Endothelial cell (in vitro differentiated cells): ENCODE measurements at places on chromosomes 5 and 9. TPM values are rescaled to one million over a fixed set of nuclear protein-coding genes. Genes with fewer than 3 reads are reported as not detected.

- DNase-seq = no peak
Observed at GRCh38 chr9:98375138-98375726, 119.8 kb upstream of the TBC1D2 start.

DNA sequence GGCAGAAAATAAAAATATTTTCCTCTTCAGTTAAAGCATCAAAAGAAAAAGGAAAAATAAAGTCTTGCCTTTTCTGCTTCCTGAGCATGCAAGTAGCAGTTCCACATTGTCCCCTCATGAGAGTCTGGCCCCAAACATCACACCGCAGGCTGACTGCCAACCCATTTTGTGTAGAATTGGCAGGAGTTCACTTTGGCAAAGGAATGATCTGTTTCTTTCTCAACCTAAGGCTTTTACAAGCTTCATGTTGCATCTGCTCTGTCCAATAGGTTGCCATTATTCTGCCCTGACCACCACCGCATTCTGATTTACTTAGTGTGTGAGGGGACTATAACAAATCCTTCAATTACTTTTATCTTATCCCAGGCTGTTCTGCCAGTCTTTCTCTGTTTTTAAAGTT is 249.5 kb downstream of the ISL1 start:
- DNase-seq = no peak

LCN10 gene
- total RNA-seq = not detected

GRCh38 chr9:613771-614347 is 227.6 kb upstream of the DMRT1 start:
- peak; percentile 55 for DNase-seq

WWC1 gene
- total RNA-seq = 1.1 TPM

DNA sequence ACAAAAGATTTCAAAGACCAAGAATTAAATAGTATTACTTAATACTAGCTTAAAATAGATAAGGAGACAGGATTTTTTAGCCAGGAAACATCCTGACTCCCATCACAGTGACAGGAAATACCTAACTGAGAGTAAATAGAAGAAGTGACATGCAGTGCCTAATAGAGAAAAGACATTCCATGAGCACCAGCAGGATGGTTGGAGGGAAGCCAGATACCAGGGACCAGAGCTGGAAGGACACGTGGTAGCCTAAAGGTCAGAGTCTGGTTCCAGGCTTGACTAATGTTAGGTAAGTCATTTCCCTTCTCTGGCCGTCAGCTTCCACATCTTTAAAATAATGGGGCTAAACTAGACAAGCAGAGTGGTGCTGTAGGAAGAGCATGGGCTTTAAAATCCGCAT is 41.6 kb downstream of the CDK5RAP2 start:
- DNase-seq = no peak

CDH9 gene
- not detected for total RNA-seq

LECT2 gene
- total RNA-seq = not detected

DNA sequence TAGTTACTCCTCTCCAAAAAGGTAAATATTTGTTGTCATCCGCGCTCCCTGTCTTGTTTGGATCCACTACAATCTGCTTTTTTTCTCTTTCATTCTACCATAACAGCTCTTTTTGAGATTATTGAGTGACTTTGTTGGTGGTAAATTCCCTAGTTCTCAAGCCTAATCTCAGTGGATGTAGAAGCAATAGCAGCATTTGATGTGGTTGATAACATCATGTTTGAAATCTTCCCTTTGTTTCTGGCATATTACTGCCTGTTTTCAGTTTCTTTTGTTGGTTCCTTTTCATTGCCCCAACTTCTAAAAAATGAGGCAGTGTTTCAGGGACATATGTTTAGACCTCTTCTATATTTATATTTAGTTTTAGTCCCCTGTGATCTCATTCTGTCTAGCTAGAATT is 8.9 kb downstream of the CDC42SE2 start:
- no peak for DNase-seq

PCDHB12 gene
- 8.4 TPM for total RNA-seq

DNA sequence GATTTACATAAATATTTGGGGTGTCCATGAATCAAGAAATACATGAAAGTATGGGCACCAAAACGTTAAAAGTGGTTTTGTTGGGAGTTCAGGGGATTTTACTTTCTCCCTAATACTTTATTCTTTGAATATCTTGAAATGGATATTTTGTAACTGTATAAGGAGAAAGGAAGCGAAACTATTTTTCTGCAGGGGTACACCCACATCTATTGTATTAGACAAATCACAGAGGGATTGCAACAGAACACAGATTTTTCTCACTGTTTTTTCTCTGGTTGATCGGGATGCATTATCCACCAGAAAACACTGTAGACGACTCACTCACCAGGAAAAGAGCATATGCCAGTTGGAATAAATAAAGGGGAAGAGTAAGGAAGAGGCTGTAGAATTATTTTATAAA is 1.2 kb upstream of the RABGAP1 start:
- no peak for DNase-seq

- DNase-seq = no peak
Observed at GRCh38 chr5:67989456-67989855, 226.1 kb upstream of the PIK3R1 start.

IL33 gene
- 0.31 TPM for total RNA-seq

- no peak for DNase-seq
Observed at GRCh38 chr9:88826771-88827181, 164.5 kb upstream of the S1PR3 start.

- no peak for DNase-seq
Observed at GRCh38 chr5:4246447-4246846, 650.8 kb downstream of the IRX1 start.

- DNase-seq = no peak
Observed at GRCh38 chr5:171906703-171907590, 99.5 kb downstream of the FBXW11 start.

CDX1 gene
- 0.59 TPM for total RNA-seq

ABLIM3 gene
- 3.6 TPM for total RNA-seq

- DNase-seq = no peak
Observed at GRCh38 chr5:157150995-157151394, 8.3 kb upstream of the MED7 start.

MAP1B gene
- 251 TPM for total RNA-seq

- peak; percentile 60 for DNase-seq
Observed at GRCh38 chr9:113274474-113275156, 757 bp downstream of the CDC26 start.

RARS1 gene
- total RNA-seq = 88.5 TPM

GRCh38 chr5:55578771-55579170 is 44.0 kb upstream of the PLPP1 start:
- DNase-seq = no peak

GRCh38 chr9:89442501-89442978 is 55.4 kb downstream of the SEMA4D start:
- DNase-seq = no peak

- no peak for DNase-seq
Observed at GRCh38 chr9:124182741-124183140, 75.0 kb upstream of the NEK6 start.

GRCh38 chr5:55895346-55895745 is 44.2 kb downstream of the IL31RA start:
- no peak for DNase-seq

DNA sequence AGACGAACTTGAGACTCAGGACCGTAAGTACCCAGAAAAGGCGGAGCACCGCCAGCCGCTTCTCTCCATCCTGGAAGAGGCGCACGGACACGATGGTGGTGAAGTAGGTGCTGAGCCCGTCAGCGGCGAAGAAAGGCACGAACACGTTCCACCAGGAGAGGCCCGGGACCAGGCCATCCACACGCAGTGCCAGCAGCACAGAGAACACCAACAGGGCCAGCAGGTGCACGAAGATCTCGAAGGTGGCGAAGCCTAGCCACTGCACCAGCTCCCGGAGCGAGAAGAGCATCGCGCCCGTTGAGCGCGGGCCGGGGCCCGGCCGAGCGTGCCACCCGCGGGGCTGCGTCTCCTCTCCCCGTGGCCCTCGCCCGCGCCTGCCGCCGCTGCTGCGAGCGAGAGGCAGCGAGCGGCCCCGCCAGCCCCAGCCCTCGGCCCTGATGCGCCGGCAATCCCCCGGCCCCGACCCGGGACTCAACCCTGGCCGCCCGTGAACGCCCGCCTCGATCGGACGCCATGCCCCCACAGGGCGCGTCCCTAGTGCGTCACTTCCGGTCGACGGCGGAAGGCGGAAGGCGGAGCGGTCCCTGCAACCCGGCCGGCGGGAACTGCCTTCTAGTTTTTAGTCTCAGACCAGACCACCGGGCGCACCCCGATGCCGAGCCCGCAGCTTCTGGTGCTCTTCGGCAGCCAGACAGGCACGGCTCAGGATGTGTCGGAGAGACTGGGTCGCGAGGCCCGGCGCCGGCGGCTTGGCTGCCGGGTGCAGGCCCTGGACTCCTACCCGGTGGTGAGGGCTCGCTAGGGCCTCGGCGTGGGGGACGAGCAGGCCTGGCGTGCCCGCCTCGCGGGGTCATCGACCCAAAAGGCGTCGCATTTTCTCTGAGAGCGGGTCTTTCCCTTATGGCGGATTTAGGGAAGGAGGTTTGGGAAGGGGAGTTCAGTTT is at the start of the genes NDOR1 and TMEM203:
Gene NDOR1 (plus strand): TSS at position 575 of the 944 bp plus-strand sequence. CDS start 78 bp downstream, at position 653.
Gene TMEM203 (minus strand): TSS at position 523 of the 944 bp plus-strand sequence. CDS start 234 bp downstream, at position 289.
- peak; percentile 90 for DNase-seq

BRD3 gene
- 56.2 TPM for total RNA-seq

ACOT12 gene
- total RNA-seq = not detected

C8G gene
- 1.1 TPM for total RNA-seq

FREM1 gene
- total RNA-seq = 2.9 TPM

CNTNAP3 gene
- 1.5 TPM for total RNA-seq

- DNase-seq = no peak
Observed at GRCh38 chr9:81620002-81620390, 69.4 kb downstream of the TLE1 start.

DNA sequence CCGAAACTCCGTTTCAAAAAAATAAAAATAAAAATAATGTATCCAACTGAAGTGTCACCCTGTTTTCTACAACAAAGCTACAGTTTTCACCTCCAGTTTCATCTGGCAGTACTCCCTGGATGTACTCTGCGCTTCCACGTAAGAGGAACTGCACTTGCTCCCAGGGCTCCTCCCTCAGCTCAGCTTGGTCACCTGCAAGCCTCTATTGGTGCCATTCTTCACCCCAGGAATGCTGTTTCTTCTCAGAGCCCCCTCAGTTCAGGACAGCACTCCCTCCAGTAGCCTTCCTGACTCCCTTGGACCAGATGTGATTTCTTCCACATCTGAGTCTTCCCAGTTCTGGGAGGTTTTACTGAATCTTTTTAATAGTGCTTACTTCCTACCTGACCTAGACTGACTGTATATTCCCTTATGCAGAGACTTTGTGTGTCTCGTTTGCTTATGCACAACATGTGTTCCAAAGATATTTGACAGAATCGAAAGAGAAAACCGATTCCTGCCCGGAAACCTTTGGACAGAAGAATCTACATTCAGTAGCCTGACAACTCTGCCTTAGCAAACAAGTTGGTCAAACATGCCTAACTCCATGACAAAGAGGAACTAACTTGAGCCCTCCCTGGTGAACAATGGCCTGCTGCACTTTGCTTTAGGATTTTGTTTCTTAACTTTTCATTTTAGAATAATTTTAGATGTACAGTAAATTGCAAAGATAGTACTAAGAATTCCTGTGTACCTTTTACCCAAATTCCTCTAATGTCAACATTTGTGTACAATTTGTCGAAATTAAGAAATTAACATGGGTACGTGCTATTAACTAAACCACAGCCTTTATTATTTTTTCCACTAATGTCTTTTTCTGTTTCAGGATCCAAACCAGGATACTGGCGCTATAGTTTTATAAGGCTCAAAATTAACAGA is 814 bp downstream of the CCDC125 start:
- DNase-seq = no peak

GRCh38 chr9:84436386-84437109 is 96.0 kb upstream of the SLC28A3 start:
- DNase-seq = no peak

FOXD4L5 gene
- total RNA-seq = 0.10 TPM

GRCh38 chr5:181121675-181122561 is 9.1 kb downstream of the OR2V1 start:
- no peak for DNase-seq

- DNase-seq = no peak
Observed at GRCh38 chr5:160451281-160451680, 29.6 kb downstream of the PTTG1 start.

ELAVL2 gene
- 10.3 TPM for total RNA-seq

DNA sequence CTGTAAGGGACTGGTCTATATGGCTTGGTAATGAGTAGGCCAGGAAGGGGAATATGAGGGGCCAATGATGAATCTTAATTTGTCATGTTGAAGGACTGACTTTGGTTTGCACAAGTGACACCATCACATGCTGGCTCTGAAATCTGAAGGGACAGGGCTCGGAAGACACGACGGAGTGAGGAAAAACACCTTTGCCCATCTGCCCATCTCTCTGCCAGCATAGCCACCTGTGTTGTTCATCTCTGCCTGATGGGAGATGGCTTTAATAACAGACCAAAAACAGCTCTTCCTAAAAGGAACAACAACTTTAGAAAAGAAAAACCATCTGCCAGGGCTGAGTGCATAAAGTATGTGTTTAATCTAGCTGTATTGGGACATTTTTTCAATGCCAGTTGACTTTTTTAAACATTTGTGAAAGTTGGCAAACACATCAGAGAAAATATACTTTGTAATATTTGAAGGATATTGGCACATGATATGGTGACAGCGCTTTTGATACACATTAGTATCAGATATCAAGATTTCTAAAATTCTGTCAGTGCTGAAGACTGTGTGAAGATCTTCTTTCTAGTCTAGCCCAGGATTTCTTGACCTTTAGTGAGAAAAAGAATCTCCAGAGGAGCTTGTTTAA is 27.1 kb downstream of the ABLIM3 start:
- no peak for DNase-seq

DNA sequence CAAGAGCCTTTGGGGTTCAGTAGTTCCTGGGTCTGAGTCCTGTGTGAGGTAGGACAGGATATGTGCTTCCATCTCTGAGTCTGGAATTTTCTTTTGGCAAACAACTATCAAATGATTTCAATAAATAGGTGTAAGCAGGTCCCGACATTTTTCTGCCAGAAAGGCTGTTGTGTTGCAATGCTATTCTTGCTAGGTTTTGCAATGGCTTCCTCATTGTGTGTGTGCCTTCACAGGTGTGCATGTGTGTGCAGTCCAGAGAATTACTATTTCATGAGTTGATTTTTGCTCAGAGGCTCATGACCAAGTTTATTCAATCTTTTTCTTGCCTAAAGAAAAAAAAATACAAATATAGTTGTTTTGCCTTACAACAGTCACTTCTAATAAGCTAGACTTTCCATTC is 64.5 kb upstream of the FRRS1L start:
- DNase-seq = no peak

GRCh38 chr9:132632413-132633129 is 37.2 kb downstream of the DDX31 start:
- no peak for DNase-seq

- DNase-seq = no peak
Observed at GRCh38 chr9:19992556-19992955, 203.7 kb upstream of the SLC24A2 start.
